T-cell (primary cell): ENCODE measurements at places on chromosomes 7 and 10. TPM values are rescaled to one million over a fixed set of nuclear protein-coding genes. Genes with fewer than 3 reads are reported as not detected.

SHH gene
- total RNA-seq: not detected

MBLAC1 gene
- total RNA-seq: 3.3 TPM

DNA sequence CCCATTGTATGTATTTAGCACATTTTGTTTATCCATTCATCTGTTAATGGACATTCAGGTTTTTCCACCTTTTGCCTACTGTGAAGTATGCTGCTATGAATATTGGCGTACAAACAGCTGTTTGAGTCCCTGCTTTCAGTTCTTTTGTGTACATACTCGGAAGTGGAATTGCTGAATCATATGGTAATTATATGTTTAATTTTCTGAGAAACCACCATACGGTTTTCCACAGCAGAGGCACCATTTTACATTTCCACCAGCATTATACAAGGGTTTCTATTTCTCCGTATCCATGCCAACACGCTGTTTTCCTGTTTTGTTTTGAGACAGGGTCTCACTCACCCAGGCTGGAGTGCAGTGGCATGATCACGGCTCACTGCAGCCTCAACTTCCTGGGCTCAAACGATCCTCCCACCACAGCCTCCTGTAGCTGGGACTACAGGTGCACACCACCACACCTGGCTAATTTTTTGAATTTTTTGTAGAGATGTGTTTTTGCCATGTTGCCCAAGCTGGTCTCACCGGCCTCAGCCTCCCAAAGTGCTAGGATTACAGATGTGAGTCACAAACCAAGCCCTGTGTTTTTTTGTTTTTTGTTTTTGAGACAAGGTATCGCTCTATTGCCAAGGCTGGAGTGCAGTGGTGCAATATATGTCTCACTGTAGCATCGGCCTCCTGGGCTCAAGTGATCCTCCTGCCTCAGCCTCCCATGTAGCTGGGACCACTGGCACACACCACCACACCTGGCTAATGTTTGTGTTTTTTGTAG lies 22.1 kb upstream of the FBXW4 start:
- H3K4me1 ChIP-seq: no peaks in the 10 kb centered on the region
- H3K36me3 ChIP-seq: no peaks in the 10 kb centered on the region
- H3K4me3 ChIP-seq: no peak overlapping the region
- no peak overlapping the region for H3K27ac ChIP-seq
- H3K27me3 ChIP-seq: peaks cover 5% of the 10 kb centered on the region

GRCh38 chr7:35286422-35286821 lies 32.5 kb upstream of the TBX20 start:
- H3K27me3 ChIP-seq: no peaks in the 10 kb centered on the region
- H3K4me3 ChIP-seq: no peak overlapping the region
- no peaks in the 10 kb centered on the region for H3K36me3 ChIP-seq
- no peak for DNase-seq
- H3K4me1 ChIP-seq: no peaks in the 10 kb centered on the region

GRCh38 chr10:119933179-119933578 lies 40.6 kb downstream of the SEC23IP start:
- peaks cover 4% of the 10 kb centered on the region for H3K36me3 ChIP-seq
- H3K4me1 ChIP-seq: no peaks in the 10 kb centered on the region
- no peaks in the 10 kb centered on the region for H3K27me3 ChIP-seq
- DNase-seq: no peak
